Activated T-helper 17 cell treated with anti-CD3 and anti-CD28 coated beads, Interleukin-2, amount 50 U/mL, for 72 hours (primary cell): ENCODE measurements at places on chromosomes 3 and 15. TPM values are rescaled to one million over a fixed set of nuclear protein-coding genes. Genes with fewer than 3 reads are reported as not detected.

The PRRT3 gene
- total RNA-seq: 9.1 TPM

GRCh38 chr3:12993517-12994356, 79.5 kb downstream of the IQSEC1 start:
- ATAC-seq: peak; percentile 30

DNA sequence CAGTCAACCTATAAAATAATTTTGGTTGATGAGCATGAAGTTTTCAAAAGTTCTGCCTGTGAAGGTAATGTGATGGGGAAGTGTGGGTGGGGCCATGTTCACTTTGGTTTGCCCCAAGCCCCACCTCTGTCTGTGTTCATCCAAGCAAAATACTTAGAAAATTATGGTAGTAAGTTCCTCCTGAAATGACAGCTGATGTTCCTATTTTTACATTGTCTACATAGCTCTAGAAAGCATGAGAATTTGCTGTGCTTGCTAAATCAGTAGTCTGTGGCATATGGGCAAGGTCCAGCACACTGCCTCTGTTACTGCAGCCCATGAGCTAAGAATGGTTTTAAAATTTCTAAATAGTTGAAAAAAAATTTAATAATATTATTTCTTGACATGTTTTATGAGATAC, 21.9 kb upstream of the CP start:
- no peak for ATAC-seq

- ATAC-seq: no peak
Measured at GRCh38 chr3:176919836-176920765, 277.2 kb downstream of the TBL1XR1 start.

The CHCHD4 gene
- 27.6 TPM for total RNA-seq

The OR5K4 gene
- total RNA-seq: not detected

- no peak for ATAC-seq
Measured at GRCh38 chr3:120355486-120355885, 6.3 kb upstream of the LRRC58 start.

- peak; percentile 28 for ATAC-seq
Measured at GRCh38 chr3:194134231-194134756, 1.7 kb upstream of the HES1 start.

The PYGO1 gene
- not detected for total RNA-seq

- ATAC-seq: no peak
Measured at GRCh38 chr3:19331931-19332330, 183.6 kb downstream of the KCNH8 start.

DNA sequence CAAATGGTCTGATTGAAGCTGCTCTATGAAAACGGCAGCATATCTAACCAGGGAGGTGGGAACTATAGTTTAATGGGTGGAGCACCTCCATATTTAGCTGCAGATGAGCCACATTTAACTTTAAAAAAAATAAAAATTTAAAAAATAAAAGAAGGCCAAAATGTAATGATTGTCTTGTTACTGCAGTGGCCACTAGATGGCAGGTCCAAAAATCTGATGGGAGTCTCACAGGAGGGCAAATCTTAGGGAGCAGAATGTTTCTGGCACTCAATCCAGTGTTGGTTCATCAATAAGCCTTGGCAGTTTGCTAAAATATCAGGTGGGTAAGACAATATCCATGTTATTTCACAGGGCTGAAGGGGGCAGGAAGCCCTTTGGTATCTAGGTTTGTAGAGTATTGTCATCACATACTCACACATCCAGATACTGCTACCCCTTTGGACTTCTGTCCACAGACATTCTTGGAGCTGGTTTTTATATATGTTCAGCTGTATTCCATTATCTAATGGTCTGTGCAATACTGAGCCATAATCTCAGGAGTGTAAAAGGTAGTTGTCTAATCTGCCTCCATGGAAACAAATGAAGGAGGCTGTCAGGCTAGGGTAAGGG, 233.3 kb downstream of the TIGIT start:
- ATAC-seq: no peak

The SUCNR1 gene
- total RNA-seq: not detected

GRCh38 chr15:80468796-80469195, 64.6 kb downstream of the ARNT2 start:
- no peak for ATAC-seq

GRCh38 chr3:142915636-142916035, 26.8 kb upstream of the PCOLCE2 start:
- no peak for ATAC-seq

The TNFSF10 gene
- total RNA-seq: 36.1 TPM

The DTWD1 gene
- 22.0 TPM for total RNA-seq

DNA sequence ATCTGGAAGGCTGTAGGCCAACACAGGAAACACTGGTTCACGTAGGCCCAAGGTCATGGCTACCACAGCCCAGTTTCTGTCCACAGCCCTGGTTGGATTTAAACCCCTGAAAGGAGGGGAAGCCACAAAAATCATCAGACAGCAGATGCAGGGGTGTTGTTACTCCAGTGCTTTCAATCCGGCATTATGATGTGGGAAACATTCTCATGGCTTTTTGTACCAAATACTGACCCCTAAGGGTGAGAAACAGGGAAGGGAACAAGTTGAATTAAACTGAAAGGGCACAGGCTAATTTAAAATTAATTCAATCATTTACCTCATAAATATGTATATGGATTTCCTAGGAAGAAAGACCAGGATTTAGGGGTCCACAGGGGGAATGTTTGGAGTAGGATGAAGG, 375.6 kb downstream of the CTNNB1 start:
- no peak for ATAC-seq

GRCh38 chr3:59879031-59879581, 829.3 kb upstream of the CFAP20DC start:
- ATAC-seq: no peak

DNA sequence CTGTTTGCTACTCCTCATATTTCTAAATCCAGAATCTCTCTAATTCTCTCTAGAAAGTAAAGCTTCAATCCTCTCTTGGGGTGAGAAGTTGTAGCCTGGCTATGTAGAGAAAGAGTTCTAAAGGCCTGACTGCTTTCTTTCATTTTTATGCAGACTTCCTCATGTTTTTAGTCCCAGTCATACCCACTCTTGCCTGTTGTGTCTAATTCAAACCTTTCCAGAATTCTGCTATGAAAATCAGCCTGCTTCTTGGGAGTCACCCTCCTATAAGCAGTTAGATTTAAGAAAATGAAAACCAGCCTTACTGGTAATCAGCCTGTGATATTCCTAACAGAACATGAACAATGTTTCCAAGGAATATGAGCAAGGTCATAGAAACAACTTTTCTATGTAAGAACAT, 14.8 kb upstream of the ZNF639 start:
- ATAC-seq: no peak

- no peak for ATAC-seq
Measured at GRCh38 chr3:27679691-27680090, 42.4 kb downstream of the EOMES start.

- ATAC-seq: peak; percentile 8
Measured at GRCh38 chr15:31214864-31215489, 111.7 kb upstream of the KLF13 start.
